ENCODE measurements at places on chromosomes 12 and 14.

DNA sequence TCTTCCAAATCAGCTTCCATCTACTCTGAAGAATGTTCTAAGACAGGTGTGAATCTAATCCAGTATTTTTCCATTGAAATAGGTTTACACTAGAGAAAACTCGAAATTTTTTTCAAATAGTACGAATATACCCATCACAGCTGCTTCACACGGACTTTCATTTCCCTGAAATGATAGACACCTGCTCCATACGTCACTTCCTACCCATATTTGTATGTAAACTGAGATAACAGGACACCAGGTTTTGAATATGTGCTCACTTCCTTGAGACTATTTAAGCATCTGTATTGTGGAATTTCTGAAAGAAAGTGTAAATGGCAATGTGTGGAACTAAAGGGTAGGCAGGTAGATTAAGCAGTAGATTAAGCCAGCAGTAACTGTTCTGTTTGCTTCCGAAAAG, 13.4 kb upstream of the ITPR2 start:
- DNase-seq = no peak

GRCh38 chr12:116384691-116385485, 107.4 kb upstream of the MED13L start:
- no peak for DNase-seq

DNA sequence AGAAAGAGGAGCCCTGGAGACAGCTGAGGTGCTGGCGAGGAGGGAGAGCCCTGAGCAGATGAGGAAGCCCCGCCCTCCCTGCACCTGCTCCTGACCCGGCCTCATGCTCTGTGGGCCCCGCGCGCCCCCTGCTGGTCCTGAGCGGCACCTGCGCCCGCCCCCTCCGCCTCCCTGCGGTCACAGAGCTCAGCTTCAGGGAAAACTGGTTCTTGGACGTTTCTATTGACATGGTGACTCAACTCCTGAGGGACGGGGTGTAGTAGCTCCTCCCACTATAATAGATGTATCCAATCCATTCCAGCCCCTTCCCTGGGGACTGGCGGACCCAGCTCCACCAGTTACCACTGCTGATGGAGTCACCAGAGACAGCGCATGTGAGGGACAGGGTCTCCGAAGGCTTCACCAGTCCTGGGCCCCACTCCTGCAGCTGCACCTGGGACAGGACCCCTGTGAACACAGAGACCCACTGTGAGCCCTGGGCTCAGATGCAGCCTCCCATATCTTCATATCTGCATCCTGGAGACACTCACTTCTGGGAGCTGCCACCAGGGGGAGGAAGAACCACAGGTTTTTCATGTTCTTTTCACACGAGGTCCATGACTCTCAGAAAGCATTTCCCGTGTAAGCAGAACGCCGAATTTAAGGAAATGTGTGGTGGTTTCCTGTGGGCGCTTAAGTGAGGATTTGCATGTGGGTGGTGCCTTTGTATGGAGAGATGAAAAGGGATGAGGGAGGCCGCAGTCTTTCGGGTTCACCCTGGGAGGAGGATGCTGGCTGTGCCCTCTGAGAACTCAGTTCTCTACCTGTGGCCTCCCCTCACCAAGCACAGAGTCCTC, 1346.4 kb downstream of the TMEM121 start:
- DNase-seq = no peak

GRCh38 chr14:93042968-93043940, 72.5 kb downstream of the ITPK1 start:
- DNase-seq = no peak

GRCh38 chr14:81480741-81481140, 52.9 kb downstream of the SEL1L start:
- no peak for DNase-seq
